ENCODE measurements at places on chromosomes 4 and X. TPM values are rescaled to one million over a fixed set of nuclear protein-coding genes. Genes with fewer than 3 reads are reported as not detected.

Gene EMCN
- total RNA-seq = 82.2 TPM

Gene FAM9B
- not detected for total RNA-seq

Gene BCLAF3
- 4.5 TPM for total RNA-seq

Gene VEGFD
- total RNA-seq = 0.11 TPM

Gene LNX1
- 13.5 TPM for total RNA-seq

Gene IL2RG
- total RNA-seq = not detected

Gene TRPC3
- not detected for total RNA-seq

Gene FAM120C
- 2.7 TPM for total RNA-seq

Gene SPARCL1
- total RNA-seq = 0.87 TPM

Gene NPY2R
- total RNA-seq = not detected

Gene DKC1
- 36.4 TPM for total RNA-seq
